ENCODE measurements at places on chromosomes 7 and 10. TPM values are rescaled to one million over a fixed set of nuclear protein-coding genes. Genes with fewer than 3 reads are reported as not detected.

Gene VCL
- 240 TPM for total RNA-seq

- DNase-seq, result no peak
Measured at GRCh38 chr7:14900051-14900450, 2.5 kb downstream of the DGKB start.

- DNase-seq, result peak; percentile 51
Measured at GRCh38 chr10:130179640-130180039, 43.4 kb downstream of the GLRX3 start.

DNA sequence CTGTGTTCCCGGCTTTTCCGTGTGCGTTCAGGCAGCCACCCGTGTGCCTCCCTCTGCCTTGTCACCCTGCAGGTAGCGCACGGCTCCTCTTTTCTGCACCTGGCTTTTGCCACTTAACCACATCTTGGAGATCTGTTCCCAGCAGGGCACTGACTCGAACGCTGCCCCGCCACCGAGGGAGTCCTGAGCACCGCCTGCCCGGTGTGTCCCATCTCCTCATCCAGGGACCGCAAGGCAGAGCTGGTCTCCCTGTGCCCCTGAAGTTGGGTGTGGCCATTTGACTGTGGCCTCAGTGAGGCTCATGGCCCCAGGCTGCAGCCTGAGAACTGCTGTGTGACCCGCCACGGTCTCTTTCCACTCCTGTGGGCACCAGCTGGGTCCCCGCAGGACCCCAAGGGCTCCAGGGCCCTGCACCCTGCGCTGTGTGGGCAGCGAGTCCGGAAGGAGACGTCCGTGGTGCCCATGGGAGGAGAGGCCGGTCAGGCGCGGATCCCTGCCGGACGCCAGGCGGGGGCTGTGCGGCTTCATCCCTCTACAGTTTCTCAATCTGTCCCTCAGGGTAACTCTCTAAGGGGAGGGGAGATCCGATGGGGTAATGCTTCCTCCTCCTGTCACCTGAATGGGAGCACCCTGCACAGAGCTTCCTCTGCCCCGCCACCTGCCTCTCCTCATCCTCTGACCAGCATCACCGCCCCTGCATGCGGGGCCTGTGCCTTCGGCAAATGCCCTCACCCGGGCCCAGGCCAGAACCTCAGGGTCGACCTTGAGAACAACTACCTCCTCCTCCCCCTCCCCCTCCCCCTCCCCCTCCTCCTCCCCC lies 1.8 kb upstream of the INTS1 start:
- no peak for DNase-seq

- DNase-seq, result no peak
Measured at GRCh38 chr7:128373606-128374005, 12.1 kb upstream of the PRRT4 start.

Gene RFC2
- total RNA-seq, result 17.6 TPM

DNA sequence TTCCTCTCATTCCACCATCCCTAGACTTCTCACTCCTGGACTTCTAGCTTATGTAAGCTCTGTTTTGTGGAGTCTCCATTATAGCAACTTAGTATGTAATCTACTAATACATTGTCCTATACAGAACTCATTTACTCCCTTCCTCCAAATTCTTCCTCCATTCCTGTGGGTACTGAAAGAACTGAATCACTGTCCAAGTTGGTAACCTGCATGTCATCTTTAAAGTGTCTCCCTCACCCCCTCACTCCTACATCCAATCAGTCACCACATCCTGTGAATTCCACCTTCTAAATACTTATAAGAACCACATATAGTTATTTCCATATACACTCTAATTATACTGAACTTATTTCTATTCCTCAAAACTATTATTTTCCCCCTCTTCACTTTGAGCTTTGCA lies 20.3 kb downstream of the AASS start:
- DNase-seq, result no peak

All from glomerular endothelial cell (primary cell).